NCI-H774 (cell line): ENCODE measurements at places on chromosomes 1 and 21.

GRCh38 chr1:9538669-9539164, 548 bp upstream of the SLC25A33 start:
- no peak for DNase-seq

DNA sequence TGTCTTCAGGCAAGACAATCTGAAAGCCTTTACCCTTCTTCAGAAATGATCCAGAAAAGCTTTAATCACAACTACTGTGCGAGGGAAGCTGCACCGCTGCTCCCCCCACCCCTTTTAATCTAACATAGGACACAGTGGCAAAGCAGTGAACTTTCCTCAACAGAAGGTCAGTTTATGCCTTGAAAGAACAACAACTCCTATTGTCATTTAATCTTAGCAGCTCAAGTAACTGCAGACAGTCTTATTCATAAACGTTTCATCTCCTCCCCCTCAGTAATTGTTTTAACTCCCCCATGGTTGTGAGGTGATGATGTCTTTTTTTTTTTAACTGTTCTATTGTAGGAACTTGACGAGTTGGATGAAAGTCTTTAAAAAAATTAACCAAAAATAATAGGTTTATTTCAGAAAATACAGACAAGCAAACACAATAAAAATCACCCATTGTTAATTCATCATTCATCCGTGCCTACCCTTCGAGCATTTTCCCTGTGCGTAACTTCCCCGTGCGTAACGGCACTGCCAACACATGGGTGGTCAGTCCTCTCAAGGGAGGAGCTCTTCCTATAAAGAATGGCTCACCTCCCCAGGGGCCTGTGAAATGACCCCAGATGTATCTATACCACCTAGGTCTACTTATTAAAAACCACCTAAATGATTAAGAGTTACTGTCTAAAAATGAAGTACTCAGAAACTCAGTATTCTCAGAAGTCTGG, 3.3 kb upstream of the ADAR start:
- DNase-seq, result no peak

DNA sequence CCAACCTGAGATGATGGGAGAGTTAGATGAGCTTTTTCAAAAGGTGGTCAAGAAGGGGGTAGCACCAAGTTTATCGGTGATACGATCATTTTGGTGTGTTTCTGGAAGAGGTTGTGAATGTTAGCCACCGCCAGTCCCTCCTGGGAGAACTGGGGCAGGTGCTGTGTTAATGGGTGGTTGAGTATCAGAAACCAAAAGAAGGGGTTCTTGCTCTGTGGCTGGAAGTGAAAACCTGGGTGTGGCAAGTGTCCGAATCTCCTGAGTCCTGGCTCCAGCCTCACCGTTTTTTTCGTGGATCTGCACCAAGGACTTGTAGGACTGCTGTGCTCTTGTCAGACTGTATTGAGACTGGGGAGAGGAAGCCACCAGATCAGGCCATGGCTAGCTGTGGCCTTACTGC, 7.8 kb downstream of the UBE2Q1 start:
- no peak for DNase-seq

GRCh38 chr1:229253151-229253974, 17.5 kb upstream of the RAB4A start:
- DNase-seq, result peak; percentile 76

- peak; percentile 24 for DNase-seq
Observed at GRCh38 chr1:245079021-245079609, 75.7 kb upstream of the KIF26B start.

GRCh38 chr1:30099587-30100523, 623.5 kb downstream of the MATN1 start:
- no peak for DNase-seq

DNA sequence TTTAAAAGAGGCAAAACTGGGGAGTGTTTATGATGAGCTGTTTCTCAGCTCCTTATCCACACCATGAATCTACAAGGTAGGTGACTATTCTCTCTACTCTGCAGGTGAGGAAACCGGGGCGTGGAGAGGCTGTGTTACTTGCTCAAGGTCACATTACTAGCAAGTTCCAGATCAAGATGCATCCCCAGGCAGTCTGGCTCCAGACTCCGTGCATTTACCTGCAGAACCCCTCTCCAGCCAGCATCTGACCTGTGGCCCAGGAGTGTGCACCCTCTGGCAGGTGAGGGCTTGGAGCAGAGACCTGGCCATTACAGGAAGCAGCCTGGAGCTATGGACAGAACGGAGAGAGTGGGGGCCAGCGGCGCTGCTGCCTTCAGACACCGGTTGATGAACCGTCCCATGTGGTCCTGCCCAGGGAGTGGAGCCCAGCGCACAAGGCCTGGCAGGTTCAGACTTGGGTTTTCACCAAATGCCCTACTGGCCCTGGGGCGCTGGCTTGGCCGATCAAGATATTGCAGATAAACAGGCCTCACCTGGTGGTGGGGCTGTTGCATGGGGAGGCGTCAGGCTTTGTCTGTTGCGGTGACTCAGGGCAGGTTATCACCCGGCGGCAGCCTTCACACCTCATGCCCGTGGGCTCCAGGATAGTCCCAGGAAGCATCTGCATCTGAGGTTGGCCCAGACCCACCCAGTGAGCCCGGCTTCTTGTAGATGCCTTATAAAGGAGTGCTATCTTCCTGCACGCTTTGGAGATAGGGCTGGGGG, 29.2 kb upstream of the WNT4 start:
- no peak for DNase-seq

DNA sequence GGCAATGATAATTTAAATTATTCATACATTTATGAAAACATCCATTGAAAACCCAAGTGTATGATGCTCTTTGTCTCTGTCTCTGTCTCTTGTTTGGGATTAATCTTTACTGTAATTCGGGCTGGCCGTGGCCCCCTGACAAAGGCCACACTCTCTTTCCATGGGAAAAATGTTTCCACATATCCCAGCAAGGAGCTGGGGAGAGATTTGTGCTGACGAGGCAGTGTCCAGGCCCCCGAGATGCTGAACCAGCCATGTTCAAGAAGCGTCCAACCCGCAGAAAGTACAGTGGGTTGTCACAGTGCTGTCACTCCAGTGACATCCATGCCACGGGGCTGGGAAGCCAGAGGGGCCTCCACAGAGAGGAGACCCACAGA, 147.0 kb downstream of the PRDM16 start:
- no peak for DNase-seq

GRCh38 chr1:159882527-159882862, 17.5 kb downstream of the CFAP45 start:
- no peak for DNase-seq
